EH (cell line): ENCODE measurements at places on chromosomes 7 and 10.

- DNase-seq, result no peak
Measured at GRCh38 chr7:34487391-34488115, 170.5 kb upstream of the NPSR1 start.

DNA sequence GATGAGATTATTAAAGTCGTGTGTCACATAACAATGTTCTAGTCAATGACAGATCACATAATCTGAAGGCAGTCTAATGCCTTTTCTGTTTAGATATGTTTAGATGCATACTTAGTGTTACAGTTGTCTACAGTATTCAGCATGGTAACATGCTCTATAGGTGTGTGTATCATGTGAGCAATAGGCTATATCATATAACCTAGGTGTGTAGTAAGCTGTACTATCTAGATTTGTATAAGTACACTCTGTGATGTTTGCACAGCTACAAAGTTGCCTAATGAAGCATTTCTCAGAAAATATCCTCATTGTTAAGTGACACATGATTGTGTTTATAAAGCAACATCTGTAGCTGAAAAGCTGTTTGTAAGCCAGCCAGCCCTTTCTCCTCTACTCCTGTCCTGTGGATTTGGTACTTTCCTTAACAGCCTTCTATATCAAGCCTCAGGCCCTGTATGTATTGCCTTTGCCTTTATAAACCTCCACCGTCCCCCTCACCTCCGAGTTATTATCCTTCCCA lies 6.3 kb downstream of the HECTD2 start:
- DNase-seq, result no peak

GRCh38 chr7:121878918-121879464 lies 6.0 kb downstream of the PTPRZ1 start:
- DNase-seq, result no peak

DNA sequence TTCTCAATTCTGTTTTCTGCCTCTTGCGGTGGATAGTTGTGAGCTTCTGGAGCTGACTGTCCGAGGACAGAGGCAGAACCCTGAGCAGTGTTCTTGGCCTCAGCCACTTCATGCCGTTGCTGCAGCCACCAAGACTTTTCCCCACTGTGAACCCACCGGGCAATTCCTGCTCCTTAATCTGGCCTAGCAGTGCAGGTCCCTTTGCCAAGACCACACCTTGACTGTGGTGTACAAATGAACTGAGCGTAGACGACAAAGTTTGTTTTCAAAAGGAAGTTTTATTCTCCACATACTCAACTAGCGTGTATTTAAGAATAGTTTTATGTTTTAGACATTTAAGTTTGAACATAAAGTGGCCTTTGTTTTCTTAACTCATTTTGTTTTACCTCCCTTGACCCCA lies 29.4 kb downstream of the SLC25A28 start:
- no peak for DNase-seq

DNA sequence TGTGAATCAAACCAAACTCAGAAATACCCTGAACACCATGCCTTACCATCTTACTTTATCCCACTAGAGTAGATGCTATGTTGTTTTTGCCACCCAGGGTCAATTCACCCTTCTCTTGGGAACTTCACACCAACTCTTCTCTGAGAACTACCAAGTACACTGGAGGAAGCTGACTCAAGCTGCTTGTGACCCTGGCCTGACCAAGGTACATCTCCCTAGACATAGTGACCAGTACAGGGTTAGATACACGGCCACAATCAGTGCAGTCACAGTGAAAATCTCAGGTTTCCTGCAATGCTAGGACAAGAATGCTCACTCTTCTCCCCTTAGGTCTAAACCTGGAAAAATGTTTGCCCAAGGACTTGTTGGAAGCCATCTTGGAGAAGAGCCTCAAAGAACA lies 31.8 kb downstream of the EZH2 start:
- DNase-seq, result peak; percentile 32

- peak; percentile 79 for DNase-seq
Measured at GRCh38 chr7:46178661-46179060, 257.6 kb upstream of the IGFBP3 start.

GRCh38 chr7:102125127-102125596 lies 161.5 kb upstream of the SH2B2 start:
- DNase-seq, result peak; percentile 95

DNA sequence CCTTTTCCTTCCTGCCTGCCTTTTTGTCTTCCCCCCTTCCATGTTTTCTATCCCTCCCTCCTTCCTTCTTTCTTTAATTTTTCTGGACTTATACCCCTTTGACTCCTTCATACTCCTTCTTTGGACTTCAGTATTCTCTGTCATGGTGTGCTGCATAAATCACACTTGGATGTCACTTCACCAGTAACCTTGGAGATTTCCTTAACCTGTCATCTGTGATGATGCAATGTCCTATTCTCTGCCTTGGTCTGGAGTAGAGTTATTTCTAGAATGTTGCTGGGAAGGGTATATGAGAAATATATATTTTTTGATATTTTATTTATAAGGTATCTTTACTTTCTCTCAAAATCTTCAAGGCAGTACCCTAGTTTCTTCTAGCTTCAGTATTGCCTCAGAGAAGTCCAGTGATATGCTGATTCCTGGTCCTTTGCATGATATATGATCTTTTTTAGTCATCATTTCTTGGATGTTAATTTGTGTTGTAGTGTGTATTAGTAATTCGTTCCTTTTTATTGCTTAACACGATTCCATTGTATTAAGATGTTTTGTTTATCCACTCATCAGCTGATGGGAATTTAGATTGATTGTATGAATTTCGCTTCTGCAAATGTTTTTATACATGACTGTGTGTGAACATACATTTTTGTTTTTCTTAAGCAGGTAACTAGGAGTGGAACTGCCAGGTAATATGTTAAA lies 206.9 kb upstream of the MBL2 start:
- no peak for DNase-seq

DNA sequence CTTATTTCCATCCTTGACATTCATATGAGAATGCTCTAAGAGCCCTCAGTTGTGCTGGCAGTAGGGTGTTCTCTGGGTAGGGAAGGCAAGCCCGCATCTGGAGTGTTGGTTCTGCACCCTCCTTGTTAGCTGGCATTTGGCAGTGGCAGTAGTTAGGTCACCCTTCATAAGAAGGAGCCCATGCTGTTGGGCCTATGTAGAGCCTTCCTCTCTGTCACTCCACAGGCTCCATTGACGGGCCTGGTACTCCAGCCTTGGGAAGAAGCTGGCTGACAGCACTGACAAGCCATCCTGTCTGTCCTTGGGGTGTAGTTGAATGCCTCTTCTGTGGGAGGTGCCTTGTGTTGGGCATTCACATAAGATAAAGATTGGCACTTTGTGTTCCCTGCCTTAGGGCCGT lies 89.7 kb downstream of the BMPR1A start:
- no peak for DNase-seq

GRCh38 chr7:130922206-130923112 lies 188.5 kb upstream of the KLF14 start:
- DNase-seq, result no peak
